ENCODE measurements at places on chromosomes 12 and 14. TPM values are rescaled to one million over a fixed set of nuclear protein-coding genes. Genes with fewer than 3 reads are reported as not detected.

DNA sequence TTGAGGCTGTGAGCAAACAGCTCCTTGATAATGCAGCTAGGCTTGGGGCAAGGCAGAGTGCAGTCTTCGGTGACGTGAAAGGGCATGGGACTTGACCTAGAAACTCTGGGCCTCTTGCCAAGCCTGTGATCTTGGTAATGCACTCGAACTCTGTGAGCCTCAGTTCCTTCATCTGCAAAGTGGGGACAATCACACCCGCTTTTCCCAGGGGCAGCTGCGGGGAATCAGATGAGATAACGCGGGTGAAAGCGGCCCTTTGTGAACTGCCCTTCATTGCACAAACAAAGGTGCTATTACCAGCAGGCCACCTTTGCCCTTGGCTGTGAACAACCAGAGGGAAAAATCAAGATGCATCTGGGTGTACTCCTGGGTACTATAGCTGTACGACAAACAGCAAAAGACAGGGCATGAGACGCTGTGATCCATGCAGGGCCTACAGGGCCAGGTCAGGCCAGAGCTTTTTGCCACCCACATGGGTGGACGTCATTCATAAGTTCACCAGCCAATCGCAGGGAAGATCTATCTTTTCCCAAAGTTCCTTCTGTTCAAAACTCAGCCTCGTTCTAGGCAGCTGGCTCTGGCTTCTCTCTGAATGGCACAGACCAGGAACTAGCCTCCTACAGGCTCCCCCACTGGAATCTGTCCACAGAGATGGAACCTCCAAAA is 3.2 kb downstream of the MSI1 start:
- DNase-seq = no peak
- H3K27me3 ChIP-seq = peaks cover 16% of the 10 kb centered on the region
- peaks cover 10% of the 10 kb centered on the region for H3K36me3 ChIP-seq
- H3K4me1 ChIP-seq = peaks cover 39% of the 10 kb centered on the region

DNA sequence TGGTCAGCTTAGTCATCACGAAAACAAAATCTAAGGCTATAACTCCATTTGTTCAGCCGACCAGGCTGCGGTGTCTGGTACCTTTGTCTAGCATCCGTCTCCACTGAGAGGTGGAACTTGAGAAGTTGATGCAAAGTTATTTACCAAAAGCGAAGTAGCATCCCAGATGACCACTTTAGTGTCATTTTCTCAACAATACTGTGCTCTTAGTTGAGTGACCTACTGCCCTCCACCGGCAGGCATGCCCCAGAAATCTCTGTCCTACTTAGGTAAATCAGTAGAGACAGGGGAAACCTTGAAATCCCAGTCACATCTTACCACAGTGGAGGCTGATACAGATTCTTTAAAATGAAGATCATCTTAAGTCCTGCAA is 1.3 kb upstream of the ST8SIA1 start:
- H3K27ac ChIP-seq = no peak overlapping the region
- H3K4me1 ChIP-seq = peaks cover 15% of the 10 kb centered on the region
- peak overlapping the region; percentile 89 for H3K4me3 ChIP-seq
- peaks cover 57% of the 10 kb centered on the region for H3K27me3 ChIP-seq
- no peak for DNase-seq
- no peaks in the 10 kb centered on the region for H3K36me3 ChIP-seq

DNA sequence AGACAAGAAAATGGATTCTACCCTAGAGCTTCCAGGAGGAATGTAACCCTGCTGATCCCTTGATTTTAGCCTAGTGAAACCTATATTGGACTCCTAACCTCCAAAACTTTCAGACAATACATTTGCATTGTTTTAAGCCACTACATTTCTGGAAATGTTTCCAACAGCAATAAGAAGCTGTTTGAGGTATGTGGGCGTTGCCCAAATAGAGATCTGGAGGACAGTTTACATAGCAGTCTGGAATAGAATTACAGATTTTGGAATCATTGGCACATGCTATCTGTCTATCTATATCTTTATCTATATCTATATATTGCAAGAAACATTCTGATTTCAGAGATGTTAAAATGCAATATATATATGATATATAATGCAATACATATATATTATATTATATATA is 42.4 kb upstream of the EGLN3 start:
- H3K4me3 ChIP-seq = no peak overlapping the region
- peaks cover 34% of the 10 kb centered on the region for H3K4me1 ChIP-seq
- no peaks in the 10 kb centered on the region for H3K27me3 ChIP-seq
- no peak for DNase-seq

The OAS1 gene
- 5.4 TPM for total RNA-seq

DNA sequence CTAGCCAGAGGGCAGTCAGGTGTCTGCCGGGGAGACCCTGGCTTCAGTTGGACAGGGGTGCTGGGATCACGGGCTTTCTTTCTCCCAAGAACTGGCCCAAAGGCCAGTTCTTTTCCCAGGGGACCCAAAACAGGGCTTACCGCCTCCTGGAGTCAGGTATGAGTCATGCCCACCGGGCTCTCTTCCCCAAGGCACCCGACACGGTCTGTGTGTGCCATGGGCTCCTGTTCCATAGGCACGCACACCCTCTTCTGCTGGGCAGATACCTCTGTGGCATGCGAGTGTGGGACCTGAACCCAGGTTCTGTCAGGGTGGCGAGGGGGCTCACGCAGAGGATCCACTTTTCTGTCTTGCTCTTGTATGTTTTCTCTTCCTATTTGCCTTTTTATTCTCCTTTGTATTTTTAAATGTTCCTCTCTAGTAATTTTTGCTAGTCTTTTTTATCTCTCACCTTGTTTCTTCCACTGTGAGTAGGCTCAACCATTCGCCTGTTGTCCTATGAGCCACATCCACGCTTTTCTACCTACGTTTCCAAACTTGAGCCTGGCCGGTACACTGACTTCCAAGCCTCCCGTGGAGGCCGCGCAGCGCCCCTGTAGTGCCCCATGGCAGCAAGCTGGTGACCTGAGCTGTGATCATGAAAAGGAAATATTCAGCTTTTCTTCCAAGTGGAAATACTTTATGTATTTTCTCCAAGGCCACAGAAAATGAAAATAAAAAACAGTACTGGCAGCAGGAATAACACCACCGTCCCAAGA is 362.2 kb downstream of the CACNA1C start:
- H3K36me3 ChIP-seq = no peaks in the 10 kb centered on the region
- H3K27me3 ChIP-seq = no peaks in the 10 kb centered on the region
- no peak for DNase-seq

GRCh38 chr12:94534278-94534677 is 74.6 kb upstream of the CEP83 start:
- H3K27me3 ChIP-seq = peaks cover 12% of the 10 kb centered on the region
- DNase-seq = no peak
- no peak overlapping the region for H3K4me3 ChIP-seq
- H3K36me3 ChIP-seq = no peaks in the 10 kb centered on the region
- H3K4me1 ChIP-seq = peaks cover 1% of the 10 kb centered on the region
- no peak overlapping the region for H3K27ac ChIP-seq

- no peaks in the 10 kb centered on the region for H3K36me3 ChIP-seq
- peak overlapping the region; percentile 100 for H3K27ac ChIP-seq
- peaks cover 12% of the 10 kb centered on the region for H3K4me1 ChIP-seq
- DNase-seq = no peak
- no peaks in the 10 kb centered on the region for H3K27me3 ChIP-seq
Observed at GRCh38 chr12:120529641-120530417, 871 bp upstream of the COQ5 start.

The CLEC1A gene
- 0.32 TPM for total RNA-seq

DNA sequence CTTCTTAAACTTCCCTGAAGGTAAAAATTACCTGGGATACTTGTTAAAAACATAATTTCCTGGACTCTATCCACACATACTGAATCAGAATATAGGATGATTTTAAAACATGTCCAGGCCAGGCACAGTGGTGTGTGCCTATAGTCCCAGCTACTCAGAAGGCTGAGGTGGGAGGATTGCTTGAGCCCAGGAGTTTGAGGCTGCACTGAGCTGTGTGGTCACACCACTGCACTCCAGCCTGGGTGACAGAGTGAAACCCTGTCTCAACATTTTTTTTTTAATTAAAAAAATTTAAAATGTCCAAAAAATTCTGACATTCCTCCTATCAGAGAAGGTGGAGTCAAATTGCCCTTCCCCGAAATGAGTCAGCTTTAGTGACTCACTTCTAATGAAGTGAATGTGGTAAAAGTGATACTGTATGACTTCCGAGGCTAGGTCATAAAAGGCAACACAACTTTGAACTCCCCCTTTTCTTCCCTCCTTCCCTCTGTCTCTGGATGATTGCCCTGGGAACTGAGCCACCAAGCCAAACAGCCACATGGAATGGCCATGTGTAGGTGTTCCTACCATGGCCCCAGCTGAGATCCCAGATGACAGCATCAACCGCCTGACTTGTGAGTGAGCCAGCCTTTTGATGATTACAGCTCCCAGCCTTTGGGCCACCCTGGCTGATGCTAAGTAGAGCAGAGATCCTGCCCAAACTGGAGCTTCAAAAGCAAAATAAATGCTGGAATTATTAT is 36.3 kb downstream of the LIMA1 start:
- peaks cover 36% of the 10 kb centered on the region for H3K4me1 ChIP-seq
- DNase-seq = no peak
- H3K27ac ChIP-seq = peak overlapping the region; percentile 59
- peaks cover 6% of the 10 kb centered on the region for H3K36me3 ChIP-seq
- no peaks in the 10 kb centered on the region for H3K27me3 ChIP-seq
- H3K4me3 ChIP-seq = no peak overlapping the region

All from mesothelial cell of epicardium (in vitro differentiated cells).